Breast epithelium (tissue), 4 donors: ENCODE measurements at places on chromosomes 13 and 19.

- DNase-seq = no peak
Measured at GRCh38 chr13:40818926-40819325, 29.5 kb downstream of the SLC25A15 start.

GRCh38 chr13:31824705-31825517 lies 85.6 kb downstream of the RXFP2 start:
- DNase-seq = no peak

DNA sequence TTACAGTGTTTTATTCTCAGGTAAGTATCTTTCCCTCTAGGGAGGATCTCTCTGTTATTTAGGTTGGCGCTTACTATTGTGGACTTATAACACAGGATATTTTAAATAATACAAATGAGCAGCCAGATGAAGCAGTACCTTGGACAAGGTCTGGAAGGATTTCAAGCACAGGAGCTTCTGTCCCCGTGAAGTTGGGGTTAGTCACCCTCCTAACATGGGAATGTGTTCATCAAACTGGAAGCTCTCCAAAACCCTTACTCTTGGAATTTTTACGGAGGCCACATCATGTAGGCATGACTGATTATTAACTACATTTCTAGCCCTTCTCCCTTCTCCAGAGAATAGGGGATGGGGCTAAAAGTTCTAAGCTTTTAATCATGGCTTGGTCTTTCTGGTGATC lies 38.3 kb upstream of the SPRY2 start:
- DNase-seq = no peak

DNA sequence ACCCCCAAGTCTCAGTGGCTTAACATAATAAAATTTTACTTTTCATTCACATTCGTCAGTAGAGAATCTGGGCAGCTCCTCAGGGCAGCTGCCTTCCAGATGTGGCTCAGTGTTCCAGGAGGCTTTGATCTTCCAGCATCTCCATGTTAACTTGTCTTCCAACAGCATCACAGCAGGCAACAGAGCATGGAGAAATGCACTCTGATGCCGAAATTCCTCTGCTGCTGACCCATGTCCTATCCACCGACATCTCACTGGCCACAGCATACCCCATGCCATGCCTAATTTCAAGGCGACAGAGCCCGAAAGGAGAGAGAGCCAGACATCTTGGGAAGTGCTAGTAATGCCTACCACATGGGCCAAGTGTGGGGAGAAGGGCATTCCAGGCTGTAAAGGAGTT lies 64.9 kb upstream of the MEDAG start:
- DNase-seq = no peak

- DNase-seq = no peak
Measured at GRCh38 chr19:42291435-42291810, 10.5 kb upstream of the PRR19 start.

DNA sequence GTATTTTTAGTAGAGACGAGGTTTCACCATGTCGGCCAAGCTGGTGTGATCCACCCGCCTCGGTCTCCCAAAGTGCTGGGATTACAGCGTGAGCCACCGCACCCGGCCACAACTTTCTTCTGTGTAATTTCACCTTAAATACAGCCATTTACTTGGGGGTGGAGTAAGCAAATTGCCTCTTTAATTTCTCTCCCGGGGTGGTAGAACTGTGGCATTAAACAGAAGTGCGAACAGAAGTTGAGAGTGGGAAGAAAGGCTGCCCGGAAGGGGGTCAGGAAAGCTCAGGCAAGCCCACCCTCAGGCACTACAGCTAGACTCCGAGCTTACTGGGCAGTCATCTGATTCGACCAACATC lies 475 bp upstream of the DNAJC15 start:
- no peak for DNase-seq

GRCh38 chr13:27463500-27463899 lies 13.1 kb upstream of the MTIF3 start:
- DNase-seq = no peak

GRCh38 chr13:79692846-79693245 lies 211.9 kb downstream of the NDFIP2 start:
- no peak for DNase-seq

DNA sequence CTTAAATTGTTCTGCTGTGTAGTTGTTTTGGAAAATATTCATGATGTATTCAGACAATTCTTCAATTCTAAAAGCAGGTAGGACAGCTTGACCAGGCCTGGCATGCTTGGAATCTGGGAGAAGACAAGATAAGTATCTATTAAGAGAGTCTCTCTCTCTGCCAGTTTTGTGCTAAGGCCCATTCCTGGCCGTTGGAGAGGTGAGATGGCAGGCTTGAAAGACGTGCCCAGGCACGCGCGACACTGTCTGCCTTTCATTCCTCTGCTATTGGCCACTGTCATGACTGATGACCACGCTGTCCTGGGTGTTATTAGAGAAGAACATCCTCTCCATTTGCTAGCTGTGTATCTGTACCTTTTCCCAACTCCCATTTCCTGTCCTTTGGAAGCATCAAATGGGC lies 90.3 kb downstream of the LHFPL6 start:
- DNase-seq = no peak

DNA sequence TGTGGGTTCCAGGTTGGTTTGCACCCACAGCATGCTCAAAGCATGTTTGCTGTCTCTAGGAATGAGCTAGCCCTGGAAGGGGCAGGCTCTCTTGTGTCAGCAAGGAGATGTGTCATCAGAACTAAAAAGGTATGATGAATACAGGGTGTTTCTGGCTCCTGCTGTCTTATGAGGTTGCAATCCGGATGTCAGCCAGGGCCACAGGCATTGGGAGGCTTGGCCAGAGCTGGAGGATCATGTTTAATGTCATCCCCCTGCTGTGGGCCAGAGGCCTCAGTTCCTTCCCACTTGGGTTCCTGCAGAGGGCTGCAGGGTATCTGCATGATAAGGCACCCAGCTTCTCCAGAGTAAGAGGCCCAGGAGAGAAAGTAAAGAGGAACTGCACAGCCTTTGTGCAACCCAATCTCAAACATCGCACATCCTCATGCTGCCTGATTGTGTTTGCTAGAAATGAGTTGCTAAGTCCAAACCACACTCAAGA lies 193.6 kb downstream of the COL4A1 start:
- no peak for DNase-seq

- no peak for DNase-seq
Measured at GRCh38 chr19:10070730-10071446, 15.2 kb upstream of the SHFL start.

GRCh38 chr13:77555246-77555645 lies 19.7 kb downstream of the SCEL start:
- no peak for DNase-seq

GRCh38 chr13:24503379-24503696 lies 9.2 kb downstream of the PARP4 start:
- DNase-seq = no peak
